ENCODE measurements at places on chromosomes 5 and 9. TPM values are rescaled to one million over a fixed set of nuclear protein-coding genes. Genes with fewer than 3 reads are reported as not detected.

The FOXD4 gene
- 0.40 TPM for total RNA-seq

The PCDHGB2 gene
- 3.3 TPM for total RNA-seq

The IFNA21 gene
- not detected for total RNA-seq

The FRMPD1 gene
- total RNA-seq, result 0.45 TPM

The PCDHB6 gene
- 0.83 TPM for total RNA-seq

The PROB1 gene
- 11.0 TPM for total RNA-seq

The CATSPER3 gene
- total RNA-seq, result not detected

The BAAT gene
- not detected for total RNA-seq

The PCDHB4 gene
- total RNA-seq, result 4.5 TPM

- no peak for DNase-seq
- H3K36me3 ChIP-seq, result no peaks in the 10 kb centered on the region
- H3K4me1 ChIP-seq, result peaks cover 34% of the 10 kb centered on the region
- no peaks in the 10 kb centered on the region for H3K27me3 ChIP-seq
- H3K4me3 ChIP-seq, result no peak overlapping the region
Measured at GRCh38 chr5:143360755-143361154, 42.7 kb downstream of the NR3C1 start.

GRCh38 chr9:91560301-91560700 is 136.7 kb upstream of the NFIL3 start:
- no peak overlapping the region for H3K4me3 ChIP-seq
- H3K4me1 ChIP-seq, result peaks cover 4% of the 10 kb centered on the region
- no peaks in the 10 kb centered on the region for H3K36me3 ChIP-seq
- no peaks in the 10 kb centered on the region for H3K27me3 ChIP-seq
- no peak overlapping the region for H3K27ac ChIP-seq

- H3K4me3 ChIP-seq, result no peak overlapping the region
- no peaks in the 10 kb centered on the region for H3K36me3 ChIP-seq
- no peak overlapping the region for H3K27ac ChIP-seq
- no peaks in the 10 kb centered on the region for H3K27me3 ChIP-seq
- DNase-seq, result no peak
- H3K4me1 ChIP-seq, result no peaks in the 10 kb centered on the region
Measured at GRCh38 chr5:26942481-26942880, 95.9 kb downstream of the CDH9 start.

DNA sequence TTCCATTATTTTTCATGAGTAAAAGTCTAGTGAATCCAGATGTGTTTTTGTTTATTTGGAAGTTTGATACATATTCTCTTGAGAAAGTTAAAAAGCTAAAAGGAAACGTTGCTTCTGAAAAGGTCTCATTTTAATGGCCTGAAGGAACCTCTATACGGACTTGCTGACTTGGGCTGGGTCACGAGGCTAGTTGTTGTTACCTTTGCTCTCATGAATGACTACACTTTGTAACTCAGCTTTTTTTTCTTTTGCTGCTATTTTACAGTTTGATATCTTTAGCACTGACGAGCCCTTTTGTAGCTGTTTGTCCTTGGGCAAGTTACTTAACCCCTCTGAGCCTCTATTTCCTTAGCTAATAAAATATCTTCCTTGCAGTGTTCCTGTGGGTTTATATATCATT is 211.5 kb downstream of the PCSK5 start:
- H3K27me3 ChIP-seq, result no peaks in the 10 kb centered on the region
- peaks cover 26% of the 10 kb centered on the region for H3K4me1 ChIP-seq
- H3K36me3 ChIP-seq, result peaks cover 17% of the 10 kb centered on the region
- no peak for DNase-seq

GRCh38 chr9:83433846-83434245 is 104.4 kb downstream of the FRMD3 start:
- peaks cover 35% of the 10 kb centered on the region for H3K4me1 ChIP-seq
- H3K36me3 ChIP-seq, result no peaks in the 10 kb centered on the region
- no peaks in the 10 kb centered on the region for H3K27me3 ChIP-seq
- H3K4me3 ChIP-seq, result no peak overlapping the region

DNA sequence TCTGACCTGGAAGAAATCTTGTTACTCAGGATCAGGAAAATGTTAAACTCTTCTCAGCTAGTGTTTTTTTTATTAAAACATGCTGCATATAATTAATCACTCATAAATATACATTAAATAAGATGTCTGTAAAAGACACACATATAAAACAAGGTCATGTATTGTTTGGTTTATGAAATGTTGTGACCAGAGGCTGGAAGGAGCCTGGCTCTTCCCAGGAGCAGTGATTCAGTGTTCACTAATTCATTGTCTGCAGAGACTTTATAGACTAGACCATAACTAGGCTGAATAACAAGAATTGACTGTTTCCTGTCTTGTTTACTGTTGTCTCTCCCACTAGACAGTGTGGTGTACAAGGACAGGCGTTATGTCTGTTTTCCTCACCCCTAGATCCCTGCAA is 49.1 kb upstream of the ANKRD55 start:
- no peak overlapping the region for H3K27ac ChIP-seq
- H3K4me3 ChIP-seq, result no peak overlapping the region
- no peaks in the 10 kb centered on the region for H3K27me3 ChIP-seq
- no peaks in the 10 kb centered on the region for H3K36me3 ChIP-seq
- no peak for DNase-seq

All from esophagus muscularis mucosa (tissue), 4 donors.